DMS79 (cell line): ENCODE measurements at places on chromosomes 2 and 18.

DNA sequence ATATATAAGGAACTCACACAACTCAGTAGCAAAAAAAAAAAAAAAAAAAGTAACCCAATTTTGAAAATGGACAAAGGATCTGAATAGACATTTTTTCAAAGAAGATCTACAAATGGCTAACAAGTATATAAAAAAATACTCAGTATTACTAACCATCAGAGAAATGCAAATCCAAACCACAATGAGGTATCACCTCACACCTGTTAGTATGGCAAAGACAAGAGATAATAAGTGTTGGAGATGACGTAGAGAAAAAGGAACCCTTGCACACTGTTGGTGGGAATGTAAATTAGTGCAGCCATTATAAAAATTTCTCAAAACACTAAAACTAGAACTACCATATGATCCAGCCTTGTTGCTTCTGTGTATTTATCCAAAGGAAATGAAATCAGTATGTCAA is 5.8 kb upstream of the CNDP1 start:
- no peak for DNase-seq

- DNase-seq, result no peak
Observed at GRCh38 chr18:78418379-78418778, 561.2 kb upstream of the SALL3 start.

DNA sequence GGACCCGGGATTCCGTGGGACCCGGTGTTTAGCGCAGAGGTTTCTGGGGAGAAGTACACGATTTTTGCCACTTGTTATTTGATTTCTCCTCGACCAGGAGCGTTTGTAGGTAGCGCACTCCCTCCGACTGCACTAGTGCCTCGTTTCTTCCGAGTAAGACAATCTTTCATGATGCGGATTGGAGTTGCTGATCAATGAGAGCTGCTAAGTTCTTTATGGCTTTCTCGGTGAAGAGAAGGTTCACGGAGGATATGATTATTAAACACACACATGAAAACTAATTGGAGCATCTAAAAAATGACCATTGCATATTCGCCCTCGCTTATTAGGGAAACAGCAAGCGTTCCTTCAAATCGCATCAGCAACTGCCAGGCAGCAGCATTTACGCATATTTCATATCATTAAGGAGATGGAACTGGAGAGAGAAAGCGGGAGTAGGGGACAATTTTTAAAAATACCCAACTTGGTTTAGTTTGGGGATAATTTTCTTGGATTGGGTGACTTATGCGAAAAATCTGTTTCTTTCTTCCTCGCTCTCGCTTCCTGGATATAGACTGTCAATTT is 616 bp downstream of the EML6 start:
- DNase-seq, result no peak

DNA sequence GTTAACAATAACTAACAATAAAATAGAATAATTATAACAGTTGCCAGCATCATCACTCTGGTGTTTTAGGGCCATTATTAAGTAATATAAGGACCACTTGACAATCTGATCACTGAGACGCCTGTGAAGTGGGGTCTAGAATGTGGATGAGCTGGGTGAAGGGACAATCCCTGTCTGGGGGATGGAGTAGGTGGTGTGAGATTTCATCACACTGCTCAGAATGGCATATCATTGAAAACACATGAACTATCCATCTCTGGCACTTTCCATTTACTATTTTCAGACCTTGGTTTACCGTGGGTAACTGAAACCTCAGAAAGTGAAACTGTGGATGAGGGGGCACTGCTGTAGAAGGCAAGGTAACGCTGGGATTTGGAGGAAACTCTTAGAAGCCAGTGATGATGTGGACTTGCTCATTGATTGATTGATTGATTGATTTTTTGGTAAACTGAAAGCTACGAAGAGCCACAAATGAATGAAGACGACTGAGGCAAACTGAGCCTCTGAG is 204.4 kb upstream of the TWIST2 start:
- no peak for DNase-seq

GRCh38 chr2:219944866-219945265 is 317.4 kb downstream of the SLC4A3 start:
- DNase-seq, result no peak

GRCh38 chr2:207617011-207617671 is 8.1 kb downstream of the METTL21A start:
- DNase-seq, result no peak

DNA sequence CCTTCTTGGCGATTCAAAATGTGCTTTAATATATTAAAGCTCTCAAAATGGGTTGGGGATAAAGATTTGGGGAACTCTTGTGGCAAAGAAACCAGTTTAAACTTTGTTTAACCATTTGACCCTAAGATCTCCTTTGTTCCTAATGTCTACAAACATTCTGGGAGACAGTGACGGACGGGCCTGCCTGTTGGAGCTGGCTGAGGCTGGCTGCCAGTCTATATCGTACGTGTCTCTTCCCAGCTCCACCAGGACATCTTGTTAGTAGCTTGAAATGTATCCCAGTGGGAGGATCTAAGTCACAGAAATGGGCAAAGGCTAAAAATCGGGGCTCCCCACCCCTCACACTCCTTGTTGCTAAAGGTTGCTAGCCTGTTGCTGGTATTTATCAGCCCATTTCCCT is 30.7 kb downstream of the ZNF532 start:
- DNase-seq, result no peak

GRCh38 chr2:50084086-50084843 is 930.0 kb upstream of the FSHR start:
- no peak for DNase-seq

DNA sequence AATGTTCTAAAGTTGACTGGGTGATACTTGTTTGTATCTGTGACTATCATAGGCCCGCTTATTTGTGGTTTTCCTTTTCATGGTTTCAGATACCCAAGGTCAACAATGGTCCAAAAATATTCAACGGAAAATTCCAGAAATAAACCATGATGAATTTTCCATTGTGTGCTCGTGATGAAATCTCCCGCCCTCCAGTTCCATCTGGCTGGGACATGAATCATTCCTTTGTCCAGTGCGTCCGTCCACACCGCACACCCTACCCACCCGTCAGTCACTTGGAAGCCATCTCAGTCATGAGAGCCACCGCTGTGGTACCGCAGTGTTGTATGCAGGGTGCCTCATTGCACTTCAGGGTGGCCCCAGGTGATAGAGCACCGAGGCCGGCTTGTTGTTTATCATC is 268.2 kb upstream of the PXDN start:
- no peak for DNase-seq
